Stimulated activated CD4-positive, alpha-beta T cell treated with anti-CD3 and anti-CD28 coated beads, Interleukin-4, amount 100 ng/mL, for 24 hours (primary cell): ENCODE measurements at places on chromosomes 16 and 17.

GRCh38 chr17:3802461-3803307, 1.7 kb upstream of the ITGAE start:
- DNase-seq = no peak

GRCh38 chr17:17750881-17751280, 69.6 kb downstream of the RAI1 start:
- DNase-seq = peak; percentile 36

- peak; percentile 30 for DNase-seq
Observed at GRCh38 chr17:65041518-65041917, 15.0 kb downstream of the GNA13 start.

DNA sequence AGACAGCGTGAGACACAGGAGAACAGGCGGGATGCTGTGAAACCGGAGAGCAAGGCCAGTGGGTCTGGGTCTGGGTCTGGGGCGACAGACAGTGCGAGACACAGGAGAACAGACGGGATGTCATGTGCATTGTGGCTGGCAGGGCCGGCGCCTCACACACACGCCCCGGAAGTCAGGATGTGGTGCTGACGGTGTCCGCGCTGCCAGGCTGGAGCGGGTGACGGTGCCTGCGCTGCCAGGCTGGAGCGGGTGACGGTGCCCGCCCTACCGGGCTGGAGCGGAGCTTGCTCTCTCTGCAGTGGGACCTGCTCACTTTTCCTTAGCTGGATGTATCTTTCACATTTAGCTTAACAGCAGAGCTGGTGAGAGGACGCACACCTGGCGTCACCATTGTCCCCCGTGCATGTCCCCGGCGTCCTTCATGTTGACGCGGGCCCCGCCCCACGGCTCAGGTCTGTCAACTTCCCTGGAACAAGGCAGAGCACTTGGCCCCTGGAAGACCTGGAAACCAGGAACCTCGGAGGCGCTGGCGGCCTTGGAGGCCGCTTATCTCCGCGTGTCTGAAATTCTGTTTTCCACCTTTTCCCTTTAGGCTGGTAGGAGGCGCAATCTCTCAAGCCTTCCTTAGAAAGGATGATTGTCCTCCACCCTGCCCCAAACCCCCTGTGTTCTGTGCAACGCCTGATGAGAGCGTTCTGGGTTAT, 43.0 kb upstream of the ZNF750 start:
- peak; percentile 71 for DNase-seq

GRCh38 chr17:5536866-5537650, 47.3 kb downstream of the NLRP1 start:
- DNase-seq = no peak

DNA sequence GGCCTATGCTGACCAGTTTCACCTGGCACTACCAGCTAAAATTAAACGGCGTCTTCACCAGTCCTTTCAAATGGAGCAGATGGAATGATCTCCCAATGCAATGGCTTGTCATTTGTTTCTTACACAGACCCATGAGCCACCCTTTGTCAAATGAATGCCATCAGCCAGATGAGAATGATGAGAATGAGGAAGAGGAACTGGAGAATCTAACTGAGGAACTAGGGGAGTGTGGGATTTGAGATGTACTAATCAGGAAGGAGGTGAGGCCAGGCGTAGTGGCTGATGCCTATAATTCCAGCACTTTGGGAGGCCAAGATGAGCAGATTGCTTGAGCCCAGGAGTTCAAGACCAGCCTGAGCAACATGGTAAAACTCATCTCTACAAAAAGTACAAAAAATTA, 116.4 kb downstream of the HS3ST3A1 start:
- no peak for DNase-seq

DNA sequence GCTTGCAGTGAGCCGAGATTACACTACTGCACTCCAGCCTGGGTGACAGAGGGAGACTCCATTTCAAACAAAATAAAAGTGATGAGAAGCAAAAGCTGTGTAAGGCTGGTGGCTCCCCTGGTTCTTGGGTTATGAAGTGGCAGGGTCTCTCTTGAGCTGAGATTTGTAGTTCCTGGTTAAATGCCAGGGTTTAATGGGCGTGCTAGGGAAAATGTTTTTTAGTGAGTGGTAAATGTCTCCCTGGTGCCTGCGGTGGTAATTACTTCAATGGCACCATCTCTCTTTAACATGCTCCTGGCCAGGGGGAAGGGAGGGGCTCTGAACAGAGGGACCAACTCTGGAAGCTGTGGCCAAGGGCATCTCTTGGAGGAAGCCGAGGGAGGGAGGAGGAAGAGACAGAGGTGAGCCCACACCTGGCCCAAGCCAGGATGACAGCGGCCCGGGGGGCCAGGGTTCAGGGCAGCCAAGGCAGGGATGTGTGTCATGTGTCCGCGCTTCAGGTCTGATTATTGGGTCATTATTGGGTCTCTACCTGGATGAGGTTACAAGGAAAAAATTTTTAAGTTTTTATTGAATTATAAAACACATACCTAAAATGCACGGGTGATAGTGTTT, 17.8 kb upstream of the RPL38 start:
- no peak for DNase-seq

DNA sequence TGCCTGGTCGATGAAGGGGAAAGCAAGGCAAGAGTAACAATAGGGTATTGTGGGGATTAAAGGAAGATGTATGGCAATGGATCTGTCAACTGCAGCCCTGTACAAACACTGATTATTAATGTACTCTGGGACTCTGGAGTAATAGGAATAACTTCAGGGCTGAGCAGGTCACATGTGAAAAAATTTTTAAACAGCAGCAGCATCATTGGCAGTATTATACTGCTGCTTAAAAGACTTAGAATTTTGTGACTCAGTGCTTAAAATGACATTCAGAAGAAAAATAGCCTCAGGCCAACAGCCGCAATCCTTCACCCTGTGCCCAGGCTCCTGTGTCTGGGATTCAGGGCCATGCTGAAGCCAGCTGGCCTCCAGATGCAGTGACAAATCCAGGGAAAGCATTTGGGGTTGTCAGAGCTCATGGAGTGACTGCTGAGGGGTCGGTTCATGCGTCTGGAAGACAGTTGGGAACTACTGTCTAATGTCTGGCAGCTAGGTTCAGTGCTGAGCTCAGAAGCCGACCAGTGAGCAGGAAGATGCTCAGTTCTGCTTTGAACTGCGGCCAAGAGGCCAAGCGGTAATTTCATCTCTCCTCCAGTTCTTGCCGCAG, 22.2 kb downstream of the TEX2 start:
- no peak for DNase-seq

GRCh38 chr16:67404740-67405226, 11.5 kb upstream of the TPPP3 start:
- DNase-seq = no peak

GRCh38 chr17:15917021-15917437, 27.9 kb upstream of the ADORA2B start:
- DNase-seq = no peak

DNA sequence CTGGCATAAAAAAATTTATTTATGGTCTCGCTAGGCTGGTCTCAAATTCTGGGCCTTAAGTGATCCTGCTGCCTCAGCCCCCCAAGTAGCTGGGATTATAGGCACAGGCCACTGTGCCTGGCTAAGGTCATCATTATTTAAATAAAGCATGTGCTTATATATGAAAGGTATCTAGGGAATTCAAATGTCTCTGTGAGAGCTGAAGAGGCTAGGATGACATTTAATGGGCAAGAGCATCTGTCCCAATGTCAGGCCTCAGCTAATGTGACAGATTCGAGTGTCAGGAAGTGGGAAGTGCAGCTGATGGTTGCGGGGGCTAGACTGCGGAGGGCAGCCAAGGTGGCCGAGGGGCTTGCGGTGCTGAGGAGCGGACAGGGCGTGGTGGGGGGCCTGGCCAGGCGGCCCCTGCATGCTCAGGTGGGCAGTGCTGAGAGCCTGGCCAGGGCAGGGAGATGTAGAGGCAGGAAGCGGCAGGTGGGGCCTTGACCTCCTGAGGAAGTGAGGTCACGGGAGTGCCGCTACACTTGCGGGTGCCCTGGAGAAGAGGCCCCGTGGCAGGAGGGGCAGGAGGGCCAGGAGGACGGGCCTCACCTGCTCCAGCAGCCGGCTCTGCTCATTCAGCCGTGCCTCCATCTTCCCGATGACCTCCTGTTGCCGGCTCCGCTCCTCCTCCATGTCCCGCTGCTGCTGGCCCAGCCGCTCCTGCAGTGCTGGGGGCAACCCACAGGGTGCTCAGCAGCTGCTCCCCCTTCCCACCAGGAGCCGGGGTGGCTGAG, 12.6 kb upstream of the MRPL38 start:
- DNase-seq = no peak

- DNase-seq = peak; percentile 56
Observed at GRCh38 chr16:15672514-15673167, 22.6 kb downstream of the NDE1 start.

- no peak for DNase-seq
Observed at GRCh38 chr16:51526621-51527020, 375.6 kb upstream of the SALL1 start.

DNA sequence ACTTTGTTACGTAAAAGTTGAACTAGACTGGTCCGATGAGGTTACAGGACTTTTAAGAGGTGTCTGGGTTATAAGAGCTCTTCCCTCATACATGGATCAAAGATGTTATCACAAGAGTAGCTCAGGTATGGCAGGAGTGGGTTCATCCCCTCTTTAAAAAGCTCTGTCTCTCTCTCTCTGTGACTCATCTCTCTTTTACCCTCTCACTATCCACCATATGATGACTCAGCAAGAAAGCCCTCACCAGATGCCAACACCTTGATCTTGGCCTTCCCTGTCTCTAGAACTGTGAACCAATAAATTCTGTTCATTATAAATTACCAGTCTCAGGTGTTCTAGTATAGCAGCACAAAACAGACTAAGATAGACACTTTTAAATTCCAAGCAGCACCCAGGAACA, 1.9 kb upstream of the CLEC19A start:
- DNase-seq = no peak

GRCh38 chr16:1244881-1245280, 4.4 kb downstream of the TPSAB1 start:
- no peak for DNase-seq

DNA sequence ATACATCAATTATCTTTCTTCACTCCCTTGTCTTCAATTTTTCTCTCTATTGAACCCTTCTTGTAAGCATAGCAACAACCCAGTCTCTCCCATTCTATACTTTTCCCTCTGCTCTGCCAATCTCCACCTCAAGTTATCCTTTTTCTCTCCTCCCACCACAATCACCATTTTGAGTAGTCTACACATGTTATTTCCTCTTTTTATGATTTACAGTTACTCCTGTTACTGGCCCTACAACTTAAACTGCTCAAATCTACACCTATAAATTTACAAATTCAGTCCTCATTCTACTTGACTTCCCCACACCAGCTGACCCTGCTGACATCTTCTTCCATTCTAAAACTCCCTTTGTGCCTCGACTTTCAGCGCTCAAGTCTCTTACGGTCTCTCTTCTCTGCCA, 84.6 kb downstream of the SPAG9 start:
- no peak for DNase-seq

DNA sequence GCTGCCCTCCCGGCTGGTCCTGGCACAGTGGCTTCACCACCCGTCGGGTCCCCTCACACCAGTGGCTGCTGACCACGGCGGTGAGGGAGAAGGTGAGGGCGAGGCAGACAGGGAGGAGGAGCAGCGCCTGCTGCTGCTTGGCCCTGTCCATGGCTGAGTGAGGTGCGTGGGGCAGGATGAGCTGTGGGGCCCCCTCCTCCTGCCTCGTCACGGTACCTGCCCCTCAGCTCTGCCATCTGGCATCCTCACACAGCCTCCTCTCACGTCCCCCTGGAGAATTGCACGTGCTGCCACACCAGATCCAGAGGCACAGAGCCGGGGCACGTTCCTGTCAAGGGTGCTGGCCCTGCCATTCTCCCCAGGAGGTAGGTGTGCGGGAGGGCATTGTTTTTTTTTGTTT, at the start of gene GSG1L2:
TSS of gene GSG1L2 (minus strand) at position 159 of the 400 bp plus-strand sequence. CDS start at position 151, 8 bp downstream.
- no peak for DNase-seq

DNA sequence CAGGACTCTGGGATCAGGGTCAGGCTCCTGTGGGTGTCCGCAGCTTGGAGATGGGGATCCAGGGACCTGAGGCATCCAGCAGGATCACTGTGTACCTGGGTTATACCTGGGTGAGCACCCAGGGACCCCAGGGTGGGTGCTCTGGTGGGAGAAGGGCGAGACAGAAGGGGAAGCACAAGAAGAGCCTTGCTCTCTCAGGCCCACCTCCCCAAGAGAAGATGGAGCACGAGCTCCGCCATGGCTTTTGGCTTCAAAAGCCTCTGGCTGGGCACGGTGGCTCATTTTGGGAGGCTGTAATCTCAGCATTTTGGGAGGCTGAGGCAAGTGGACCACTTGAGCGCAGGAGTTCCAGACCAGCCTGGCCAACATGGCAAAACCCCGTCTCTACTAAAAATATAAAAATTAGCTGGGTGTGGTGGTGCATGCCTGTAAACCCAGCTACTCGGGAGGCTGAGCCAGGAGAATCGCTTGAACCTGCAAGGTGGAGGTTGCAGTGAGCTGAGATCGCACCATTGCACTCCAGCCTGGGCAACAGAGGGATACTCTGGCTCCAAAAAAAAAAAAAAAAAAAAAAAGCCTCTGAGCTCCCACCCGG, 8.9 kb downstream of the DRC7 start:
- no peak for DNase-seq

DNA sequence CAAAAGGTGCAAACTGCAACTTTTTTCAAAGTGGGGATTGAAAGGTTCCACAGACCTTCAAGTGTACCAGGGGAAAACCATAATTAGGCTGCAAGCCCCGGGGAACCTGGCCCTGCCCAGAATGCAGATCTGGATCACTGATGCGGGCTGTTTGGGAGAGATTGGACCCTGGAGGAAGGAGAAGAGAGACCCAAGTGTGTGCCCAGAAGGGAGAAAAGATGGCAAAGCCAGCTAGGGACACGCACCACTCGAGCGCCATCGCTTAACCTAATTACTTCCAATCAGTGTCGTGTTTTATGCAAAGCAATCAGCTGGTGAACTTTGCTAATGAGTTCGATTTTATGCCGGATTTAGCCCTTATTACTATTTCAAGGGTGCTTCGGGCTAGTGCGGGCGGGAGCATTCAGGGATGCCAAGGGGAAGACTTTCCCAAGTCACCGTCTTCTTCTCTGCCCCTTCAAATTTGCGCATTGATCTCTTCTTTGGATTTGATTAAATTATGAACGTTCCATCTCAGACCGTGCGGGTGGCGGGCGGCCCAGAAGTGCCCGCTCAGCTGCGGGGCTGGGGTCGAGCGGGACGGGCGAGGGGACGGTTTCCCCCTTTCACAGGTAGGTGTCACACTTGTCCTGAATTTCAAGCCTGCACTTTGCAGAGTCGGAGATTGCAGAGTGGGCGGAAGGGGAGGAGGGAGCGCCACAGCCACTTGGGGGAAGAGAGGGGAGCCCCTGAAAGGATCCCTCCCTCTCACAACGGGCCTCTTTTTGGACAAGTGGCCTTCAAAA, 4.0 kb downstream of the IRX5 start:
- no peak for DNase-seq

- DNase-seq = no peak
Observed at GRCh38 chr16:89036776-89037175, 56.9 kb upstream of the ACSF3 start.
